ENCODE measurements at places on chromosomes 1 and 21. TPM values are rescaled to one million over a fixed set of nuclear protein-coding genes. Genes with fewer than 3 reads are reported as not detected.

GRCh38 chr1:13818926-13819325 lies 118.9 kb downstream of the PRDM2 start:
- DNase-seq, result no peak

DNA sequence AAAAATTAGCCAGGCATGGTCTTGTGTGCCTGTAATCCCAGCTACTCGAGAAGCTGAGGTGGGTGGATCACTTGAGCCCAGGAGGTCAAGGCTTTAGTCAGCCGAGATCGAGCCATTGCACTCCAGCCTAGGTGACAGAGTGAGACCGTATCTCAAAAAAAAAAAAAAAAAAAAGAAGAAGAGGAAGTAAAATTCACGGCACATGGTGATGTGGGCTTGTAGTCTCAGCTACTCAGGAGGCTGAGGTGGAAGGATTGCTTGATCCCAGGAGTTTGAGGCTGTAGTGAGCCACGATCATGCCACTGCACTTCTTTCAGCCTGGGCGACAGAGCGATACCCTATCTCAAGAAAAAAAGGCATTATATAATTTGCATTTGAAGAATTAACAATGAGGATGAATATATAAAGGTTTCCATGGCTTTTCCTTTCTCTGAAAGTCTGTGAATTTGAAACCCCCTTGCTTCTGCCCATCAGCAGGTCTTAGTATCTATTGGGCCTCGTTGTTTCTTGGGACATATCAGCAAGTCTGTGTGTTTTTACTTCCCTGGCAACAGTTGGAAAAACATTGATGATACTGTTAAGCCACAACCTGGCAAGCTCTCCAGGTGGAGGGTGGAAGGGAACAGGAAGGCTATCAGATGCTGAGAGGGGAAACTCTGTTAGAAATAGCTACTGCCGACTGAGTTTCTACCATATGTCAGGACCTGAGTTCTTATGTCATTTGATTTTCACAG lies 4.6 kb upstream of the PLA2G2D start:
- DNase-seq, result no peak

Gene C1QC
- not detected for total RNA-seq

Gene OR10J1
- total RNA-seq, result not detected

Gene KIF2C
- 45.0 TPM for total RNA-seq
